ENCODE measurements at places on chromosomes 7 and 10.
A peak's percentile ranks its signal among the peaks of the same experiment; 100 is the strongest.

DNA sequence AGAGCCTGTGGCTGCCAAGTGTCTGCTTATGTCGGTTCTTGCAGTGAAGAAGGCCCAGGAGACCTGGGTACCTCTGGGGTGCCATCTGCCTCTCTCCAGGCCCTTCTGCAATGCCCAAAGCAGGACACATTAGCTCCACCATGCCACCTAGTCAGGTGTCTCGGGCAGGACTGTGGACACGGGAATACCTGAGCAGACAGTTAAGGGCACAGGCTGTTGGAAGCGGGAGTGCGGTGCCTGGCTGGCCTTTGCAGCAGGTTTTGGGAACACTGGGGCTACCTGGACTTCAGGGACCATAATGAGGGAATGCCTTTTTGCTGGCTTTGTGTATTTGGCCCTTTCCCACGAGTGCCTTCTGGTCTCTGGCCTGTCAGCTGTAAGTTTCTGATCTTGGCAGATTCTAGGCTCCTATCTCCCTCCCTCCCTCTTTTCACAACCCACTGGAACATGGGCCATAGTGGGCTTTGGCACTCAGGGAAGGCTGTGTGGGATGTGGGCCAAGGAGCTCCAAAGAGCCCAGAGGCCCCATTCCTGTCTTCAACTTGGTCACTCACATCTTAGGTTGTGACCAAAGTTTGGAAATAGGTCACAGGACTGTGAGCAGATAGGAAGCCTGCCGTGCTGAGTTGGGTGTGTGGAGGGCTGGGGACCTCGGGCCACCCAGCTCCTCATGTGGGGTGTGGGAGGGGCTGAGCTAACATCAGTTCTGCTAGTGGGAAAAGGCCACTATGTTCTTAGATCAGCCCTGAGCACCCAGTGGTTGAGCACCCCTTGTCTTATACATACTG, 41.5 kb upstream of the CXCL12 start:
- DNase-seq: no peak

DNA sequence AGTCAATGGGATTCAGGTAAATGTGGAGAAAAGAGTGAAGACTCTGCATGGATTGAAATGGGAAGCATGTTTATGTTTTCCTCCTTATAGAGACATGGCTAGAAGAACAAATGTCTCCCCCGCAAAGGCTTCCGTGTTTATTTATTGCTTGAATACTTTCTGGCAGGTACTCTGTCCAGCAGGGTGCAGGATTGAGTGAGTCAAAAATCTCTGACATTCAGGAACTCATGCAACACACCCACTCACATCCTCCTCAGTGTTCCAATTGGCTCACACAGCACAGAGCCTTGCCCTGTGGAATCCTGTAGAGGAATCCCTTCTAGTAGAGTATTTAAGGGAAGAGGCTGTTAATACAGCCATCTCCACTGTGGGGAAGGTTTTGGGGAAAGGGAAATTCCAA, 290.3 kb upstream of the VWC2 start:
- DNase-seq: no peak

DNA sequence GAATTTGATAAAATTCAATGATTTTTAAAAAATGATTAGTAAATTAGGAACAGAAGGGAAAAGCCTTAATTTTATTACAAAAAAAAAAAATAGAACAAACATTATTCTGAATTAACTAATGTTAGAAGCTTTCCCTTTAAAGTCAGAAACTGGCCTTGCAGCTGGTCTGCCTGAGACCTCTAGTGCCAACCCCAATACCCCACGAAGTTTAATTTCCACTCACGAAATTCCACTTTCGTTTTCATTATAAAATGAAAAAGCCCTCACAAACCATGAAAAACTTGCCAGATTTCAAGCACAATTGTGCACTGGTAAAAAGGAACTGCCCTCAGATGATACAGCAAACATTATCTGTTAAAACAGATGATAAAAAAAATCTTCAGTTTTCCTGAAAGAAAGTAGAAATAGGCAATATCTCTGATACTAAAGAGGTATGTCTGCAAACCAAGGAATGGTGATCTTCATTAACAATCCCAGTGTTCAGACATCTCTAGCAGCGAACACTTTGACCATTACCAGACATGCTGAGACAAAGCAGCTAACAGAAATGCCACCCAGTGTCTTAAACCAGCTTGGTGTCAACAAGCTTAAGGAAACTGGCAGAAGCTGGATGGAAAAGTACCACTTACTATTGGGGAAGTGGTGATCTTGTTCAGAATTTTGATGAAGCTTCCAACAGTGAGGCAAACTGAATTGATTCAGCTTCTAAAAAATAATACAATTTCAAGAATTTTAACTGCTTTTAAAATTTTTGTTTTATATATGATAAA, 80.2 kb downstream of the PALS2 start:
- no peak for DNase-seq

DNA sequence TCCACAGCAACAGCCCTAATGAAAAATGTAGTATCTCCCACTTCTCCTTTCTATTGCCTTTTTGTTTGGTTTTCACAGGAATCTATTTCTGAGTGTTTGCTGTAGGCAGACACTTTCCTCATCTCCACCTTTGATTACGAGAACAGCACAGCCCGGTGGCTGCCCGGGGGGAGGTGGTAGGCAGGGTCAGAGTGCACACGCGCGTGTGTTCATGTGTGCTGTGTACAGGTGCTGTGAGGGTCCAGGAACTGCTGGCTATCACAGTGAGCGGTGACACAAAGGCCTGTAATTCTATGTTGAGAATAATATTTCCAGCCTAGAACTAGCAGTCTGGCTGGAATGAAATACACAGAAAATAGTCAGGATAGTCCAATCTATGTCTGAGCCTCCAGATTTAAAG, 212.8 kb downstream of the ADARB2 start:
- DNase-seq: no peak

DNA sequence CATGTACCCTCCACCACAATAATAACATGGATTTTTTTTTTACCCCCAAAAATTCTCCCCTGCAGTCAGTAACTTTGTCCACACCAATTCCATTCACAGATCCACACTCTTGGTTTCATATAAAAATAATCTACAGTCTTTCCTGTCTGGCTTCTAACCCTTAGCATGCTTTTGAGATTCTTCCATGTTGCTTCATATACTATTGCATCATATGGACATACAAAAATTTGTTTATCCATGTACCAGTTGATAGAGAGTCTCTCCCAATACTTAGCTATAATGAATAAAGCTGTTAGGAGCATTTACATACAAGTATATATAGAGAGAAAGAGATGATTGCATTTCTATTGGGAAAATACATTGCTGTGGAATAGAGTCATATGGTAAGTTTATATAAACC, 575.0 kb downstream of the XPNPEP1 start:
- DNase-seq: no peak

- no peak for DNase-seq
Measured at GRCh38 chr10:74289951-74290350, 138.9 kb downstream of the ADK start.

DNA sequence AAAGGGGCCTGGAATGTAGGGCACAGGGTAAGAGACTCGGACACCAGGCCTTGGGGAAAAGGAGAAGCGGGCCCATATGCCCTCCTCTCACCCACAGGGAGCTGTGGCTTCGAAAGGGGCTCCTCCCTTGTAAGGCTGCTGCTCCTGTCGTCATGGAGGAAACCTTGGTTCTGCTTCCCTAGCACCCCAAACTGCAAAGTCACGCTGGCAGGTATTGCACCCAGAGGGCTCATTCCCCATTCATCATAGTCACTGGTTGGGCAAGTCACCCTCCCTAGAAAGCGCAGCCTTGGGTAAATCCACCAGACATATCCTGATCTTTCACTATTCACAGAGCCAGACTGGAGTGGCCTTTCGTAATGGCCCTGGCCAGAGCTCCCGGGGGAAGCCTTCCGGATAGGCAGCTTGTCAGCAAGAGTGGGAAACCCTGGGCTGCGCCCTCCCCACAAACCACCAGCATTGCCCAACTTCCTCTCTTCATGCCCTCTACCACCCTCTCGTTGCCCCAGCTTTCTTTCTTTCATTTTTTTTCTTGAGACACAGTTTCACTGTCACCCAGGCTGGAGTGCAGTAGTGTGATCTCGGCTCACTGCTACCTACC, 121.0 kb downstream of the HIP1 start:
- peak; percentile 26 for DNase-seq

GRCh38 chr7:132836746-132837145, 245.1 kb downstream of the CHCHD3 start:
- no peak for DNase-seq

DNA sequence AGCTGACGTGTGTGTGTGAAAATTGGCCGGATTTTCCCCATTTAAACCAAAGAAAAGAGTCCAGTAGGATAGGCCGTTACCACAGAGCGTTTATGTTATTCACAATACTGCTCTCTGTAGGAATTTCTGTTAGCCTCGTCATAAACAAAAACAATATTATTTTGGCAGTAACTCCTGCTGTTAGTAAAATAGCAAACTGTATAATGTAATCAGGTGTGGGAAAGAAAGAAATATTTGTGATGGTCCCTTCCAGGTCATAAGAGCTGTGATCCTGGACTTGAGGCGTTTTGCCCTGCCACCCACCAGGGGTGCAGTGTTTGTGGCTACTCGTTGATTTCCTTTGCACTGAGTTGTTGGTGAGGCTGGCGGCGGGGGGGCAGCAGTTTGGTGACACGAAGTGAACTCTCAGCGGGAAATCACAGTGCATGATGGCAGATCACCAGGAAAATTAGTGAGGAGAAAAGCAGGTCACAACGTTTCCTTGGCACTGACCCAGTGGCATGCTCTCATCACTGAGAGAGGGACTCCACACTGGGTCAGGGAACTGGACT, 2.8 kb downstream of the EEPD1 start:
- DNase-seq: no peak

- DNase-seq: no peak
Measured at GRCh38 chr10:83023662-83024061, 1115.6 kb upstream of the GHITM start.

- DNase-seq: no peak
Measured at GRCh38 chr10:27251554-27251953, 11.0 kb upstream of the ACBD5 start.

- DNase-seq: no peak
Measured at GRCh38 chr7:26584987-26585665, 279.3 kb downstream of the SKAP2 start.

DNA sequence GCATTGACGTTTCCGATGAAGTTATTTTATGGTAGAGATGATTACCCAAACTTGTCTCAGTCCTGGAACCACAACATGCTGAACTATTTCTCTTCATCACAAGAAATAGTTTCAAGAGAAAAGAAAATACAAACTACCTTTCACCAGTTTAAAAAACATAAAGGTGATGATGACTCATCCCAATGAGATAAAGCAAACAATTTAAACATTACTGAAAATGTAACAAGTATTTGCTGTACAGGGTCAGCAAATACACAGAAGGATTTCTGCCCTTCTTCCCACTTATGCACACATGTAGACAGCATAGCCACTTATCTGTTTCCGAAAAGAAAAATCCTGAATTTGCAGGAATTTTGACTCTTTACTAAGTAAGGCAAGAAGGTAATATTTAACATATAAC, 50.8 kb downstream of the RHOBTB1 start:
- DNase-seq: no peak

DNA sequence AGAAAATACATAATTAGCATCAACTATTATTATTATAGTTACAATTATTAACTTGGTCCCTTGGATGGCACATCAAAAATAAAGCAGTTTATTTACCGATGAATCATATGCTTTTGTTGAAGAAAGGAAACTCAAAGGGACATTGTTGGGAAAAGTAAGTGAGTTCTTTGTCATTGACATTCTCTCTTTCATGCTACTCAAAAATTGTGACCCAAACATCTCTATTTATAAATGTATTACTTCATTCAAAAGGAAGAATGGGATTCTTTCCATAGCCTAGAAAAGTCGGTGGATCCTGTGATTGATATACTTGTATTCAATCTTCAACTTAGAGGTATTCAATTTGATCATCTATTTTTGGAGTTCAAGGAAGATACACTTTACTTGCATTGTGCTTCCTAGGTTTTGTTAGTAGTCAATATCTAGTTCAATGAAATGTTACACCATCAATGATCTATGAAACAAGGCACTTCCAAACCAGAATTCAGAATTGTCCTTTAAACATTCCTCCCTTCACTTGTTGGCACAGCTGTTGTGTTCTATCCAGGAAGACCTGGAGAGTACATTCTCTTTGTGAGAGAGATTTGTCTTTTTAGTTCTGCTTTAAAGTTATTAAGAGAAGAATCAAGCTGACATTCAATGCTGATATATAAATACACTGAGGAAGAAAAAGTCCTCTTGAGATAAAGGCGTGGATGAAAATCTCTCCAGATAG, 235.2 kb downstream of the TMEM26 start:
- no peak for DNase-seq

DNA sequence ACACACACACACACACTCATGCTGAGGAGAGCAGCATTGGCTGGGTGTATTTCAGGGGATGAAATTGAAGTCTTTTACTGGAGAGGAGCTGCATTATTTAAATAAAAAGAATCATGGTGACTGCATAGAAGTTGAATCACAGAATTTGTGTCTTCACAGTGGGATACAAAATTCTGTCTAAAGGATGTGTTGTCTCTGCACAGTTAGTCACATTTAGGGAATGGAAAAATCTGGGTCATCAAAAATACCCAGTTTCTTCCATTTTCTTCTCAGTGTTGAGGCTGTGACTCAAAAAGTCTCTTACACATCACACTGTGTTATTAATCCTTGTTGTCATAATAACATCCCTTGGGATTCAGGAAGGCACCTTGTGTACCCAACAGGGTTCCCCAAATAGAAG, 10.9 kb downstream of the PAPSS2 start:
- DNase-seq: no peak

DNA sequence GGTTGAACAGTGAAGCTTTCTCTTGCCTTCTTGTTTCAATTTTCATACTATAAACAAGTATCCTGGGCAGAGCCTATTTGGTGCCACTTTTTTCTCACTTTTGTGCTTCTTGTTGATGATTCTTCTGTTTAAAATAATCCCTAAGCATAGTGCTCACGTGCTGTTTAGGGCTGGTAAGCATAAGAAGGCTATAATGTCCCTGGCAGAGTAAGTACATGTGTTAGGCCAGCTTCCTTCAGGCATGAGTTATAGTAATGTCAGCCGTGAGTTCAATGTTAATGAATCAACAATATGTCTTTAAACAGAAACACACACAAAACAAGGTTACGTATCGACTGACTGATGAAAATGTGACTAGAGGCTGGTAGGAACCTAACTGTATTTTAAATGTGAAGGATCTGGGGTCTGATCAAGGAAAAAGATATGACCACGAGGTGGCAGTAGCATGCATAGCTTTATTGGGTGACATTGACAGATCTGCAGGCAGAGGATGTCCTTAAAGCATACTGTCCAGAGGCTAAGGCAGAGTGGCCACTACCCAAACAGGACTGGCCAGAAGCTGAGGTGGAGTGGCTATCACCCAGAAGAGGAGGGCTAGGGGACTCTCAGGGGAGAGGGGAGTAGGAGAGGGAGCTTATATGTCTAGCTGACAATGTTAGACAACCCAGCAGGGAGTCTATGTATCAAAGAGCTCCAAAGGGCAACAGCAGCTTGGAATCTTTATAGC, 113.7 kb downstream of the BRAF start:
- peak; percentile 8 for DNase-seq

GRCh38 chr10:47029181-47030009, 118.2 kb downstream of the PTPN20 start:
- DNase-seq: no peak

DNA sequence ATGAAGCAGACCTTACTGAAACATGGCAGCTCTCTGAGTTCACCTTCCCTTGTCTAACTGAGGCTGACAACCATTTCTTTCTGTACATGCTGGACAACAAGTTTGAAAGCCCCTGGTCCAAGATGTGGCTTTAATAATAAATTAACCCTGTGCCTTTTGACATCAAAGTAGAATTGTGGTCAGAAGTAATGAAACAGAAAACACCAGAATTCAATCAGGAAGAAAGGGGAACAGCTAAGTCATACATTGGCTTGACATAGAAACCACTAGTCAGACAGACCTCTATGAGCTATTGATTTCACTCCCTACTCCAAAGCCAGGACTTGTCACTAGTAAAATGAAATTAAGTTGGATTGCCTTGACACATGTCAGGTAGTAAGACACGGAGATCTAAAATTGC, 175.2 kb upstream of the ASAH2 start:
- DNase-seq: no peak

Data from stimulated activated CD8-positive, alpha-beta memory T cell treated with anti-CD3 and anti-CD28 coated beads, Interleukin-7, amount 100 ng/mL, for 4 hours (primary cell).